Muscle of arm (tissue), 14 donors: ENCODE measurements at places on chromosomes 16 and 17.
A peak's percentile ranks its signal among the peaks of the same experiment; 100 is the strongest.

DNA sequence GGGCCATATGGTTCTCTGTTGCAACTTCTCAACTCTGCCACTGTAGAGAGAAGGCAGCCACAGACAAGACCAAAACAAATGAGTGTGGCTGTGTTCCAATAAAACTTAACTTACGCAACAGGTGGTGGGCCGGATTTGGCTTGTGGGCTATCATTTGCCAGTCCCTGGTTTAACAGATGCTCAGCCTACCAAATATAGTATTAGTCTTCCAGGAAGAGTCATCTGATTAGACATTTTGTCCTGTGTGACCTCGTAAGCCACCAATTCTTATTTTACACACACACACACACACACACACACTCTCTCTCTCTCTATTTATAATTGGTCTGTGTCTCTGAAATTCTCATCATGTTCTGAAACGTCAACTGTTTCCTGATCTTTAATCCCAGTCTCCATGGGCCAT is 245.9 kb downstream of the XYLT1 start:
- DNase-seq = peak; percentile 66

DNA sequence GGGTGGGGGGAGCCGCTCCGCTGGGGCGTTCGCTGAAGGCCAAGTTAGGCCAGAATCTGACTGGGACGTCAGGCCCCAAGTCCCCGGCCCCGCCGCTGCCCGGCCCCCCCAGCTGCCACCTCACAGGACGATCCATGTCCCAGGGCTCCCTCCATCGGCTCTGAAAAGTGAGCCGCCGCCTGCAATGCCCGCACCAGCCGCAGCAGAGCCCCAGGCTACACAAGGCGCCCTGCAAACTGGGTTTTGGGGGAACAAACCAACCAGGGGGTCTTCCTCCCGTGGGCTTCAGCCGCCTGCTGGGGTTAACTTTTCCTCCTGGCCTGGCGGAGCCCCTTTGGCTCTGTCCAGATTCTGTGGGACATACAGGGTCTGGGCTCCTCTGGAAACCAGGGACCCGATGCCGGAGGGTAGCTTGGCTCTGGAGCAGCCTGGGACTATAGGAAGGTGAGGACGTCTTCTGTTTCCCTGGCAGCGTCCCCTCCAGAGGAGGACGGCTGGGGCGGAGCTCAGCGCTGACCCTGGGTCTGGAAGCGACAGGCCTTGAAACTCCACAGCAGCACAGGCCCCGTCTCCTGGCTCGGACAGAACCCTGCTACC is 835 bp downstream of the NME4 start:
- no peak for DNase-seq

GRCh38 chr16:79009896-79010295 is 590.6 kb downstream of the MAF start:
- DNase-seq = no peak

DNA sequence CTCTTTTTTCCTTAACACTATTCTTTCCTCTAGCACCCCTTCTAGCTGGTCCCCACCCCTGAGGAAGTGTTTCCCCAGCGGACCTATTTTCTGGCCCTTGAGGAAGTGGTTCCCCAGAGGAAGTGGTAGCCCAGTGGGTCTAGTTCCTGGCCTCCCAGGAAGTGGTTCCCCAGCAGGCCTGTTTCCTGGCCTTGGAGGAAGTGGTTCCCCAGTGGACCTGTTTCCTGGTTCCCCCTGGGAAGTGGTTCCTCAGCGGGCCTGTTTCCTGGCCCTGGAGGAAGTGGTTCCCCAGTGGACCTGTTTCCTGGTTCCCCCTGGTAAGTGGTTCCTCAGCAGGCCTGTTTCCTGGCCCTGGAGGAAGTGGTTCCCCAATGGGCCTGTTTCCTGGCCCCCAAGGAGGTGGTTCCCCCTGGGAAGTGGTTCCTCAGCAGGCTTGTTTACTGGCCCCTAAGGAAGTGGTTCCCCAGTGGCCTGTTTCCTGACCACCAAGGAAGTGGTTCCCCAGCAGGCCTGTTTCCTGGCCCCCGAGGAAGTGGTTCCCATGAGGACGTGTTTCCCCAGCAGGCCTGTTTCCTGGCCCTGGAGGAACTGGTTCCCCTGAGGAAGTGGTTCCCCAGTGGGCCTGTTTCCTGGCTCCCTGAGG is 58.3 kb downstream of the NTN1 start:
- no peak for DNase-seq

DNA sequence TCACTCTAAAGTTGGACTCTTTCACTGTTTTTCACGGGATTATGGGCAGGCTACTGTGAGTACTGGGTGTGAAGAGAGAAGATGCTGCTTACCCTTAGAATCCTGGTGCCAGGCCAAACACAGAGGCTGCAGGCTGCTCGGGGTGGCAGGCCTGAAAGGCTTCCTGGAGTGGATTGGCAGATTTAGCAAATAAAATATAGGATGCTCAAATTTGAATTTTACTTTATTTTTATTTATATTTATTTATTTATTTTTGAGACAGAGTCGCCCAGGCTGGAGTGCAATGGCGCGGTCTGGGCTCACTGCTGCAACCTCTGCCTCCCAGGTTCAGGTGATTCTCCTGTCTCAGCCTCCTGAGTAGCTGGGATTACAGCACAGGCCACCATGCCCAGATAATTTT is 14.9 kb upstream of the STAC2 start:
- DNase-seq = no peak

DNA sequence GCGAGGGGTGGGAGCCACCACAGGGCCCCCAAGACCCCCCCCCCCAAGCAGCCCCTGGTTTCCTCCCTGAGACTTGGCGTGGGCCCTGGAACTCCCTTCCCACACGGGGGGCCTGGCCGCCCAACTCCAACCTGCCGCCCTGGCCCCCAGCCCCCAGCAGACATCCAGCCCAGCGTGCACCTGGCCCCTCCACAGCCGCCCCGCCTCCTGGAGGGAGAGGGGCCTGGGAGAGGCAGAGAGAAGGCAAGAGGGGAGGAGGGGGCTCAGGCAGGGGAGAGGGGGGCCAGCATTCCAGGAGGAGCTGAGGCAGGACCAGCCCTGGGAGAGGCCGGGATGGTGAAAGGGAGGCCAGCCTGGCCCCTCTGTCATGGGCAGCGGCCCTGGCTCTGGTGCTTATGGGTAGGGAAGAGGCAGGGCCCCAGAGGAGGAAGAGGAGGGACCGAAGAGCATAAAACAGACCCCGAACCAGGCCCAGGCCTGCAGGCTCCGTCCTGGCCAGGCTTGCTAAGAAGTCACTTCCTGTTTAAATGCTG is 16.7 kb downstream of the IL34 start:
- DNase-seq = no peak

DNA sequence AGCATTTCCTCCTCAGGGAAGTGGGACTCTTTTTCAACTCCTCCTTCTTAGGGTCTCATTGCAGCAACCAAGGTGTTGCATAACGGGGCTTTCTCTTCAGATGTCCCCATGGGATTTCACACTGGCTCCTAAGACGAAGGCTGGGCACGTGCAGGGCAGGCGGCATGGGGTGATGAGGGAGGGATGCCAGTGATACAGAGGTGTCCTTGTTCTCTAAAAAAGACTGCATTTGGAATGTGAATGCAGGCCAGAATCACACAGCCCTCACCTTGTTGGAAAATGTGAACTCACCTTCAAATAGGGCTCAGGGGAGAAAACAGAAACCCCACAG is 105.6 kb downstream of the XYLT1 start:
- DNase-seq = no peak

DNA sequence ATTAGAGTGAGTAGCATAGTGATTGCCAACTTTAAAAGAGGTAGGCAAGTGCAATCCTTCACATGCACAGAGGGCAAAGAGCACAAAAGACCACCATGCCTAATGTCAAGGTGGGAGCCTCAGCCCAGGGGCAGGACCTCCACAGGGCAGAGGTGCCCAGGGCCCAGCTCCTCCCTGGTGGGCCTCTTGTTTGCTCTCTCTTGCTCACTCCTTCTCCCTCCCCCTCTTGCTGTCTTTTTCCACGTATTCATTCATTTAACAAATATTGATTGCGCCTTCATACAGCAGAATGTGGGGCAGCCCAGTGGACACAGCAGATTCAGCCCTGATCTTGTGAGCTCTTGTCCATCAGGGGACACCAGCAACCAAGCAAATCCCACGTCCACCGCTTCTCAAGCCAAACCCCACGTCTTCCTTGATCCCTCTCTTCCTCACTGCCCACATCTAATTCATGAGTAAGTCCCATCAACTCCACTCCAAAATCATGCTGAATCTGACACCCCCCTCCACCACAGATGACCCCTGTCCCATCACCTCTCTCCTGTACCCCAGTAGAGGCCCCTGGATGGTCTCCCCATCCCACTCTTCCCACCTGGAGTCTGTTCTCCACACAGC is 44.1 kb upstream of the RPL38 start:
- DNase-seq = no peak

DNA sequence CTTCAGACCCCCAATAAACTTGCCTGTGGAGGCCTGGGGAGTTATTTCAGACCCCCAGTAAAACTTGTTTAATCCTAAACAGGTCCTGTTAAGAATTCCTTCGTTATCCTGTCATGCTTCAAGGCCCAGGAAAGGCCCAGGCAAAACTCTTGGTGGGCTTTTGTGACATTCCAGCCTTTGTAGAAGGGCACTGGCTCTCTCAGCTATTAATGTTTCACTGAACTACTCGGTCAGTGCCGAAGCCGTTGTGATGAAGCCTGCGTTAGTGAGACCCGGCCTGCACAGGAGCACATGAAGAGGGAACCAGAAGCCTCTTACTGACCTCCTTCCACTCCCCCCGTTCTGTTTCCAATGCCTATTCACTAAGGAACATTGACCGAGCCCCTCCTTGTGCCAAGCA is 47.4 kb upstream of the PLCG2 start:
- no peak for DNase-seq

GRCh38 chr16:6063526-6063925 is 965.9 kb upstream of the EEF2KMT start:
- no peak for DNase-seq

GRCh38 chr17:73436954-73437353 is 125.2 kb upstream of the CDC42EP4 start:
- DNase-seq = no peak

DNA sequence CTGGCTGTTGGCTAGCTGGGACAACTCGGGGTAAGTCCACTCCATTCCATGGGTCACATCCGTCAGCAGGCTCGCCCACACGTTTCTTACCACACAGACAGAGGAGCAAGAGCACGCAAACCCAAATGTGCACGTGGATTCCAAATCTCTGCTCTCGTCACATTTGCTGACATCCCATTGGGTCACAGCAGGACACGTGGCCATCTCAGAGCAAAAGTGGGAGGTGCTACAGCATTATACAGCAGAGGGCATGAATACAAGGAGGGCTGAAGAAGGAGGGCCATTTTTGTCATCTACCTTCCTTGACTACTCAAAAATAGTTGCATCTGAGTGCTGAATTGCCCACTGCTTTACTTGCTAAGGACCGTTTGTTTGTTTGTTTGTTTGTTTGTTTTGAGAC is 84.7 kb downstream of the RBBP6 start:
- DNase-seq = no peak

DNA sequence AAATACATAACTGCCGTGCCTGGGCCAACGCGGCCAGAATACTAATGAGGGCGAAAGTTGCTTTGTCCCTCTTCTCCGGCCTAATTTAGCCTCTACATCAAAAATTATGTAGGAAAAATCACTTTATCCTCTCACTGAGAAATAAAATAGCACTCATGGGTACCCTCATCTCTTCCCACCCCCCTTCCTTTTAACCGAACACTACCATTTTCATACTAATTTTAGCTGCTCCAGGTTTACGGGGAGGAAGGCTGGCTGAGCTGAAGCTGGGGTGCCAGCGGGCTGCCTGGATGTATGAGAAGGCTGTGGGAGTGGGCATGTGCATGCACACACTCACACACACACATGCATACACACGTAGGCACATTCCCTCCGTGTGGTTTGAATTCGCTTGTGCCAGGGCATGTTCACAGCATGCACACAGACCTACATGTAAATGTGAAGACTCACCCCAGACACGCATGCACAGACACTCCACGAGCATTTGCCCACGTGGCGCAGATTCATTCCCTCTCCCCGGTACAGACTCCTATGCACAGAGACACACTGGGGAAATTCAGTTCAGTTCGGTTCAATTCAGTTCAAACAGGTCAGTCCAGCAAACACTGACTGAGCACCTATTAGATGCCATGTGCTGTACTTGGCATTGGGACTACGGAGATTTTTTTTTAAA is 145.1 kb downstream of the MRM1 start:
- DNase-seq = no peak

- DNase-seq = no peak
Measured at GRCh38 chr16:15949210-15950160, at the start of gene ABCC1. Gene ABCC1 (plus strand): TSS chr16:15949616. CDS start chr16:15949752, 136 bp downstream.

DNA sequence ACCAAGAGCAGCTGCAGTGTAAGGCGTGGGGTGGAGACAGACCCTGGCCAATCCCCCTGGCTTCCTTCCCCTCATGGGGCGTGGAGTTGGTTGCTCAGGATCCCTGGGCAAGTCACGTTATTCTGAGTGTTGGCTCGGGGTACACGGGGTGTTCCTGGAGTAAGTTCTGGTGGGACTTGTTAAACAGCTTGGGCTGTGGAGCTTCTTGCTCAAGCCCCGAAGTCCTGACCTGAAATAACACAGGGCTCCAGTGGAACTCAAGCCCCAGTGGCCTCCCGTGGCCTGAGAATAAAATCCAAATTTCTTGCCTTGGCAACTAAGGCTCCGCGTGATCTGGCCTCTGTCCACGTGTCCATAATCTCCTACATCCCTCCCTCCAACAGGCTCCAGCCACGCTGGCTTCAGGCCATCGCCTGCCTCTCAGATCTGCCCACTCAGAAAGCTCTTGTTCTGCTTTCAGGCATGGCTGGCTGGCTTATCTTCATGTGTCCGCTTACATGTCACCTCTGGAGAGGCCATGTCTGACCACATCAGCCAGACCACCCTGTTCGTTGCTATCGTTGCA is 49.3 kb upstream of the BCO1 start:
- no peak for DNase-seq

GRCh38 chr17:27530764-27531391 is 74.6 kb downstream of the KSR1 start:
- DNase-seq = no peak

- peak; percentile 25 for DNase-seq
Measured at GRCh38 chr17:19672009-19672750, 23.6 kb downstream of the ALDH3A2 start.

DNA sequence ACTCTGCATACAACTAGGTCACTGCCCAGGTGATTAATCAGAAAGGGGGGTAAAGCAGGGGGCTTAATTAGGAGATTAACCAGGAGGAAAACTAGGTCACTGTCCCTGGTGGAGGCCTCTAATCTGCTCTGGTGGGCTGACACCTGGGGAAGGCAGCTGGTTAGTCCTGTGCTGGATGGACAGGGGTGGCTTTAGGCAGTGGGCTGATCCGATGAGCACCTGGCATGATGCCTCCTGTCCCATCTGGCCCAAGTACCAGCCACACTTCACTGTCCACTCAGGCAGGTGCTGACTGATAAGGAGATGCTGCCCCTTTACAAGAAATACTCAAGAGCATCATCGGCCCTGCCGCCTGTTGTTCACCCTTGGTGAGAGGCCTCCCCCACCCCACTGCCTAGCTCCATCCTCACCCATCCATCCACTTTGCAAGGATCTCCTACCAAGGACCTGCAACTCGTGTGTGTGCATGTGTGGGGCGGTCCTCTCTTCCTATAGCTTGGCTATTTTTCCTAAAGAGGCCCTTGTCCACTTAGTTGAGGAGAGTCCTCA is 13.8 kb upstream of the RCVRN start:
- no peak for DNase-seq
